ENCODE measurements at places on chromosomes 5 and 9.

DNA sequence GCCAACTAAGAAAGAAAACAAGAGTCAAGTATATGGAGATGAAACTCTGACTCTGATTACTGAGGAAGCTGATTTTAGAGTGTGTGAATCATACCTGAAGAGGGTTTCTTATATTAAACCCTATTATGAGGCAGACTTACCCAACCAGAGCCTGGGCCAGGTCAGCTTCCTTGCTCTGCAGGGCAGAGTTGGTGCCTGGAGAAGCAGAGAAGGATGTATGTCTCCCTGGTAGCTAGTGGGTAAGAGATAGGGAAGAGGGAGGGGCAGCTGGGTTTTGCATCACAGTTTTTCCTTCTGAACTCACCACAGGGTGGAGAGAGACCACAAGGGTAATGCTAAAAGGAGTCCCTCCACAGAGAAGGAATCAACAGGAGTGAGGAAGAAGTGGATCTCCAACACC is 104.1 kb downstream of the CMYA5 start:
- DNase-seq: no peak

- DNase-seq: no peak
Observed at GRCh38 chr9:14314929-14315874, 1.3 kb upstream of the NFIB start.

- DNase-seq: no peak
Observed at GRCh38 chr5:174145821-174146220, 100.3 kb downstream of the NSG2 start.

DNA sequence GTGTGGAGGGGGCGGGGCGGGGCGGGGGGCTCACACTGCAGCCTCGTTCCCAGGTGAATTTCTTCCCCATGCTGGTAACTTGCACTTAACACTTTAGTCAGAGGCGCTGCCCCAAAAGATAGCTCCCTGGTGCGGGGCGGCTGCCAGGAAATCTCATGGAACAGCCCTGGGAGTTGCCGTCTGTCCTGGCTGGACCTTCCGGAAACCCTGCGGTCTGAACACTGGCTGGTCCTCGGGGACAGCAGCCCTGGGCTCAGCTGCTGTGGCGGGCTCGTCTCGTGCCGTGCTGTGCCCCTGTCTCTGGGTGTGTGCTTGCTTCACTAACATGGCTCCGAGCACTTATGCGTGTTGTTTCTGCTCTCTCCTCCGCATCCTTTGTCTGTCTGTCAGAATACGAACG is 25.8 kb downstream of the PTGES2 start:
- no peak for DNase-seq

DNA sequence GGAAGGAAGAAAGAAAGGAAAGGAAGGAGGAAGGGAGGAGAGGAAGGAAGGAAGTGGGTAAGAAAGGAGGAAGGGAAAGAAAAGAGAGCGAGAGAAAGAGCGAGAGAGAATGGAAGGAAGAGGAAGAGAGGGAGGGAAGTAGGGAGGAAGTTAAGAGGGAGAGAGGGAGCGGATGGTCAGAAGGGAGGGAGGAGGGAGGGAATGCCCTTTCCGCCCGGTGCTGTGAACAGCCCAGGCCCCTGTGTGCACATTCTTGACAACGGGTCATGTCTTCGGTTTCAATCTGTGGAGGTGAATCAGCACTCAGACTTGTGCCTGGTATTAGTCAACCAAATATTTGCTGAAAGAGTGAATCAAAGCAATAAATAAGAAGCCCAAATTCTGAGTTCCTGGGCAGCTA is 39.2 kb downstream of the PRUNE2 start:
- no peak for DNase-seq

DNA sequence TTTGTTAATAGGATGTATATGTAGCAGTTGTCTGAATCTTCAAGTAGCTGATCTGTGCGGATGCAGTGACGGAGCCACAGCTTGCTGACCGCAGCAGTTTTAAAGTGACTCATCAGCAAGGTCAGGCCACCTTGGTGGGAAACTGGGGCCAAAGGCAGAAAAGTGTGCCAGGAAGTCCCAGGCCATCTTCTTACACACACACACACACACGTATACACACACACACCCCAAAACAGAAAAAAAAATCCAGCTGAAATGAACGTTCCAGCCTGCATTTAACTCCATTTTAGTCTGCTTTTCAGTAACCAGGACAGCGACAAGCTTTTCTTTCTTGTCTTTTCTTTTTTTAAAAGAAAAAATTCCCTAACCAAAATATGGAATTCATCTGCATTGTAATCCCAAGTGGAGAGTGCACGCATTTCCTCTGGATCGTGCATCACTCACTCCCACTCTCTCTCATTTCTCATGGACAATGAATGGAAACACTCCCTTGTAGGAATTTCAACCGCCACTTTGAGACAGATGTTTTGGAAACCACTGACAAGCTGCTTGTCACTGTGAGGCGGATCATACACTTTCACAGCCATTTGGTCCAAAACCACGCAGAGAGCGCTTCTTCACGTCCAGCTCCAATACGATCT is 103.9 kb downstream of the LHFPL2 start:
- DNase-seq: no peak

DNA sequence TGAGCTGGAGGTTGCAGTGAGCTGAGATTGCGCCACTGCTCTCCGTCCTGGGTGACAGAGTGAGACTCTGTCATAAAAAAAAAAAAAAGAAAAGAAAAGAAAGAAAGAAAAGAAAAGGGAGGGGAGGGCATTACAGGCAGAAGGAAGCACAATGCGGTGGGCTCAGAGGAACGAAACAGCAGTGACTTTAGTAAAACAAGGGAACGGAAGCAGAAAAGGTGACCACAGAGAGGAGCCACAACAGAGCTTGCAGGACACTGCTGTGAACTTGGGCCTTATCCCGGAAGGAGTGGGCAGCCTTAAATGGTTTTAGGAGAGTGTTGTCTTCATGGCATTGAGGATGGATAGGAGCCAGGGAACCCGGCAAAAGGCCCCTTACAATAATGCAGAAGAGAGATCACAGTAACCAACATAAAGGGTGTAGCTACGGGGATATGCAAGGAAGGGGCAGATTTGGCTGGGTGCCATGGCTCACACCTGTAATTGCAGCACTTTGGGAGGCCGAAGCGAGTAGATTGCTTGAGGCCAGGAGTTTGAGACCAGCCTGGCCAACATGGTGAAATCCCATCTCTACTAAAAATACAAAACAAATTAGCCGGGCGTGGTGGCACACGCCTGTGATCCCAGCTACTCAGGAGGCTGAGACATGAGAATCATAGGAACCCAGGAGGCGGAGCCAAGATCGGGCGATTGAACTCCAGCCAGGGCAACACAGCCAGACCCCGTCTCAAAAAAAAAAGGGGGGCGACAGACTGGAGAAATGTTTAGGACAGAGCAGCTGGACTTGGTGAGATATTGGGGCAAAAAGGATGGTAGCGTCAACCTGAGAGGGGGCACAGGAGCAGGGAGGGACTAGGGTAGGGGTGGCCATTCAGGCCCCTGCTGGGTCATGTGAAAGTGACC is 83.9 kb upstream of the ZBTB43 start:
- no peak for DNase-seq

GRCh38 chr5:151072630-151073025 is 8.2 kb downstream of the TNIP1 start:
- DNase-seq: no peak

- DNase-seq: no peak
Observed at GRCh38 chr5:151476016-151476415, 28.6 kb downstream of the SLC36A1 start.

DNA sequence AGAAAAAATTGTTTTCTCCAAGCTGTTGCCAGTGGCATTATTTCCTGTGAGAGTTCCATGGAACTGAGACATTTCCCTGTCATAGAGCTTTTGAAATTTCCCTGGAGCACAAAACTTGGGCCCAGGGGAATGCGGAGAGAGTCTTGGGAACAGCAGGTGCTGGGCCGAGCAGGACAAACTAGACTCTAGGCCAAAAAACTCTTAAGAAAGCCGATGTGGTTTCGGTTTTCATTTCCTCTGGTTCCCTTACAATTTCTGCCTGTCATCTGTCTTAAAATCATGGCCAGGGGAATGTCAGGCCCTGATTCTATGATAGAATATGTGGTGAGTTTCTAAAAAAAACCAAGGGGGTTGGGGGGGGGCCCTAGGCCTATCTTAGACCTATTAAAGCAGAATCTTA is 4.6 kb downstream of the SLC35A4 start:
- DNase-seq: no peak

DNA sequence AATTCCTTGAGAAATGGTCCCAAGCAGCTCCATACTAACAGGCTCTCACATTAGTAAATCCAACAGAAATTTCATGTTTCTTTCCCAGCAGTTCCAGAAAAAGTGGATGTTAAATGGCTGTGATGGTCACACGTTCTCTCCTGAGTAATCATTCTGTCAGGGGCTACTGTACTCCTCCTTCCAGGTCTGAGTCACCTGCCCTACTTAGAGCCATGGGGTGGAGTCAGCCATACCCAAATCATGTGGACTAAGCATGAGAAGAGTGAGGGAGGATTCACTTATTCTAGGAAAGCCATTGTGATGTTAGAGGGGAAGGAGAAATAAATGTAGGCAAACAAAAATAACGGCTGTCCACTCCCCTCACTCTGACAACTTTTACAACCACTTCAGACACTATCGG is 547.2 kb downstream of the CSNK1G3 start:
- no peak for DNase-seq

- no peak for DNase-seq
Observed at GRCh38 chr5:75526070-75526469, 14.4 kb downstream of the POLK start.

DNA sequence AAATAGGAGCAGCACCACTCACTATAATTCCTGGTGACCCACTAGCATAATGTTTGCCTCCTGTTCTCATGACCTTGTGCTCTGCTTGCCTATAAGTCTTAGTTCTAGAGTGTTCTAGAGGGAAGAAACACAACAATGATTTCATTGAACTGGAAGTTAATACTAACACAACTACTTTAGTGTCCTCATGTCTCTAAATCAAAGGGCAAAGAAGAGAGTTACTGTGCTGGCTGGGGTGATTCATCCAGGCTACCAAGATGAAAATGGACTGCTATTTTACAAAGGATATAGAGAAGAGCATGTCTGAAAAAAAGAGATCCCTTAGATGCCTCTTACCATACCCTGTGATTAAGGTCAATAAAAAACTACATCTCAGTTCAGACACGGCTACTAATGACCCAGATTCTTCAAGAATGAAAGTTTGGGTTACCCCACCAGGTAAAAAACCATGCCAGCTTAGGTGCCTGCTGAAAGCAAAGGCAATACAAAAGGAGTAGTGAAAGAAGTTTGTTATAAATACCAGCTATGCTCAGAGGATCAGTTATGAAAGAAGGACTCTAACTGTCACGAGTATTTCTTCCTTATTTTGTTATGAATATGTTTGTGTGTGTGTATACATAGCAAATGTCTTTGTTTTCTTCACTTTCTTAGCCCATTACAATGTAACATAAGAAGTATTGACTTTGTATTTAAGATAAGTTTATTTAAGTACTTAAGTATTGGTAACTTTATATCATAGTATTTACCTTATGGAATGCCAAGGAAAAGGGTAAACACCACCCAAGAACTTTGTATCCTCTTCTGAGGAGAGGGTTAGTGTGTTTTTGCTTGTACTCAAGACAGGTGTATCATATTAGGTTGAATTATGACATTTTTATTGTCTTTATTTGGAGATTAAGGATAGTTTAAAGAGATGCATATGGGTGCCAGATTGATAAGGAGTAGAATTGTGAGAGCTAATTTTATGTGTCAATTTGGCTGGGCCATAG is 314.1 kb upstream of the PTGER4 start:
- DNase-seq: no peak

- DNase-seq: peak; percentile 81
Observed at GRCh38 chr9:129202613-129203555, 24.8 kb upstream of the IER5L start.

DNA sequence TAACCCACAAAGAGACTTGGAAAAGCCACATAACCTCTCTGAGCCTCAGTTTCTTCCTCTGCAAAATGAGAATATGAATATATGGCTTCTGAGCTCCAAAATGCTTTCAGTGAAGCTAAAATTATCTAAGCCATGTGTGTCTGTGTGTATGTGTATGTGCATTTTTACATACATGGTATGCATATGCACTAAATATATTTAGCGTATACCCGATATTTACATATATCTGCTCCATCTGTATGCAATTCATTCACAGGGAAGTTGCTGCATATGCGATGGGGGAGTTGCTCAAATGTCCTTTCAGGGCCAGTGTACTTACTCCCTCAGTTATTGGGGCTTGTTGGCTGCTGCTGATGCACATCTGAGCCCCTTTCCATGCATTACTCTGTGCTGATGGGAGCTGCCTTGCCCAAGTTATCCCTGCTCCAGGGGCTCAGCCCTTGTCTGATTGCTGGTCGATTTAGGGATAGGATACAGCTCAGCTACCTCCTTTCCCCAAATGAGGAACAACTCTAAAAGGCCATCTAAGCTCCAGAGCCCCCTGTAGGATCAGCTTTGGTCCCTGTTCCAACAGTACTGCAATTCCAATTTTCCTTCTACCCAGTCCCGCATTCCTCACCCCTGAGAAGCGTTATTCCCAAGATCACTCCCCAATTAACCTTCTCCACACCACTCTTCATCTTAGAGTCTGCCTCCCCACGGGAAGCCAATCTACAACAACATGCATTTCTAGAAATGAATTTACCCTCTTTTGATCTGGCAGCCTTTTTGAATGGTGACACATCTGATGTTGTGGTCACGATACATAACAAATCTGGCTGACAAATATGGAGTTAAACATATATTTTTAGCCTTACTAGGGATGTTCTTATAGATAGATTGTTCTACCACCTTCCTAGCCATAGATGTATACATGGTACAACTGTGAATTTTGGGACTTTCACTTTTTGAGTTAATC is 15.9 kb downstream of the RHOBTB3 start:
- no peak for DNase-seq

GRCh38 chr9:104589626-104590025 is 9.6 kb downstream of the OR13C5 start:
- no peak for DNase-seq

All from activated gamma-delta T cell treated with anti-CD3 and anti-CD28 coated beads, Interleukin-2, amount 50 U/mL, for 16 hours (primary cell).